ENCODE measurements at places on chromosomes 2 and 18. TPM values are rescaled to one million over a fixed set of nuclear protein-coding genes. Genes with fewer than 3 reads are reported as not detected.

The SALL3 gene
- total RNA-seq, result 0.44 TPM

The SCN2A gene
- total RNA-seq, result 0.29 TPM

The SKA1 gene
- total RNA-seq, result 0.39 TPM

The POTEC gene
- total RNA-seq, result not detected

The STK17B gene
- total RNA-seq, result 29.7 TPM

The OR6B2 gene
- not detected for total RNA-seq

The TGFA gene
- total RNA-seq, result 17.8 TPM

The ARHGEF4 gene
- 16.4 TPM for total RNA-seq

The UGT1A8 gene
- total RNA-seq, result 4.4 TPM

The KIF3C gene
- 4.1 TPM for total RNA-seq

The SH2D6 gene
- total RNA-seq, result 0.75 TPM

The CLEC4F gene
- total RNA-seq, result 1.2 TPM

The TUBB6 gene
- 101 TPM for total RNA-seq

The SP140 gene
- total RNA-seq, result 2.7 TPM

The C2orf81 gene
- 5.5 TPM for total RNA-seq

The GULP1 gene
- total RNA-seq, result 19.9 TPM

The NEUROD1 gene
- total RNA-seq, result not detected

The NTSR2 gene
- not detected for total RNA-seq

The LIMS2 gene
- total RNA-seq, result 112 TPM

The ATP8B1 gene
- 171 TPM for total RNA-seq

The NDUFAF7 gene
- 18.6 TPM for total RNA-seq

The TET3 gene
- 28.7 TPM for total RNA-seq

The CHPF gene
- 49.6 TPM for total RNA-seq

The GAL3ST2 gene
- 0.47 TPM for total RNA-seq

The OTX1 gene
- total RNA-seq, result 0.36 TPM

The LIPG gene
- total RNA-seq, result 6.2 TPM

The MOCOS gene
- total RNA-seq, result 38.0 TPM

The GPR75 gene
- total RNA-seq, result 4.4 TPM

The SNED1 gene
- 41.8 TPM for total RNA-seq

The TEKT4 gene
- not detected for total RNA-seq
